Neural progenitor cell (in vitro differentiated cells): ENCODE measurements at places on chromosomes 3 and 15. TPM values are rescaled to one million over a fixed set of nuclear protein-coding genes. Genes with fewer than 3 reads are reported as not detected.

Gene UMPS
- total RNA-seq, result 42.2 and 47.6 TPM in 2 replicates

Gene GOLGA8M
- total RNA-seq, result not detected in 2 replicates

Gene PLSCR5
- total RNA-seq, result not detected in 2 replicates

Gene SLC28A2
- not detected in 2 replicates for total RNA-seq

Gene PHLDB2
- 12.8 and 15.9 TPM in 2 replicates for total RNA-seq

Gene PCLAF
- total RNA-seq, result 119 and 220 TPM in 2 replicates

Gene CA12
- total RNA-seq, result 0.45 and 0.81 TPM in 2 replicates

Gene UROC1
- not detected in 2 replicates for total RNA-seq

Gene TGM5
- total RNA-seq, result not detected in 2 replicates

DNA sequence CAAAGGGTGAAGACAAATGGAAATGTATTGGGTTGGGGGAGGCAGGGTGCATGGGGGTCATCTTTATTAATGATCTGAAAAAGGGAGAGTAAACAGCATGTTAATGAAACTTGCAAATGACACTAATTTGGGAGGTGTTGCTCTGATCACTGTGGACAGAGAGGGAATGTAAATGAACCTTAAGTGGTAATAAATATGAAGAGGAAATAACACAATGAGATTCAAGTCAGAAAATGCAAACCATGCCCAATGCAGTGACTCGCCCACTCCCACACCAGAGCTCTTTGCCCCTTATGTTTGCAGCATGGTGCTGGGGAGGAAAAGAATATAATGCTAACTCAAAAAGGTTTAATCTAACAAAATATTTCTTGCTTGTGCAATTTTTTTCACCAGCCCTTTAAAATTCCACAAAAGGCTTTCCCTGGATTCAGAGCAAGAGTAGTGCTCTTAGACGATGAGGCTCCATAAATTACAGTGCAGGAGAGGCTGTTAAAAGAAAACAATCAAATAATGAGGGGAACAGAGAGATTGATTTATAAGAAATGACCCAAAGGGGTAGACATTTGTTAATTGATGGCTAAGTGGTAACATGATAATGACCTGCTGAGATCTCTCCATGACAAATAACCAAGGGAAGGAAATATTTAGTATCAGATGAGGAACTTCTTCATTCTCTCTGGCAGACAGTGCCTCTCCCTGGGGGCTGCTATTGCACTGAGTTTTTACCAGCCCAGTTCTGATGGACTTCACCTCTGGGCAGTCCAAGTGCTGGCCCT, 210.0 kb upstream of the PPP2R3A start:
- no peak overlapping the region for H3K27ac ChIP-seq
- no peak for DNase-seq
- H3K27me3 ChIP-seq, result no peaks in the 10 kb centered on the region
- no peaks in the 10 kb centered on the region for H3K4me1 ChIP-seq

- no peak overlapping the region for H3K27ac ChIP-seq
- DNase-seq, result no peak
- no peaks in the 10 kb centered on the region for H3K27me3 ChIP-seq
- peak overlapping the region; percentile 82 for H3K4me3 ChIP-seq
- no peaks in the 10 kb centered on the region for H3K36me3 ChIP-seq
These were observed 1.4 kb downstream of the TOMM70 start for GRCh38 chr3:100399341-100400071.

DNA sequence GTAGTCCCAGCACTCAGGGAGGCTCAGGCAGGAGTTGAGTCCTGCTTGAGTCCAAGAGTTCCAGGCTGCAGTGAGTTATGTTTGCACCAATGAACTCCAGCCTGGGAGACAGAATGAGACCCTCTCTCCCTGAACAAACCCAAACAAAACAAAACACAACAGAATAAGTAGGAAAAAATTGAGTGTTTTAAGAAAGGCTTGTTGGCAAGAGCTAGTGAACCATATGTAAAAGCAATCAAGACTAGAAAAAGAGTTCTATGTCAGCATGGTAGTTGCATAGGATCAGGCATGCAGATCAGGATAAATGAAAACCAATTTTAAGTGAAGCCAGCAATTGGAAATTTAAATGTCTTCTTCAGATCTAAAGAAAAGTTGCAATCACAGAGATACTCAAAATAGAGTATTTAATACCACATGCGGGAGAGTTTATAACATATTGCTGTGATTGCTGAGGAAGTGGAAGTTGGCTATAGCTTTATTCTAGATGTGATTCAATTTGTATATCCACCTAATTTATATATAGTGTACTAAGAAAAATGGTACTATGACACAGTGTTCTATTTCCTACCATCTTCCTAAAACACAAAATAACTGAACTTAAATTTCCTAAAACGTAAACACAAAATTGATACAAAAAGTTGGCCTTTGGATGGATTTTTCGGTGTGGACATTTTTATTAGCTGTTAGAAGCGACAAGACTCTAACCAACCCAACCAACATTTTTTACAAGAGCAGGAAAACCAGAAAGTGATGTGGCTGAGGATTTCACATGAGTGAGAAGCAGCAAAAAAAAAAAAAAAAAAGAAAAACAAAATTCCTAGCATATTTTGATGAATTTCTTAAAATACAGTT, 101.9 kb upstream of the ROBO1 start:
- no peaks in the 10 kb centered on the region for H3K27me3 ChIP-seq
- no peak for DNase-seq
- H3K4me3 ChIP-seq, result no peak overlapping the region
- H3K4me1 ChIP-seq, result no peaks in the 10 kb centered on the region

- no peak overlapping the region for H3K4me3 ChIP-seq
- no peak overlapping the region for H3K27ac ChIP-seq
- DNase-seq, result peak; percentile 16
- H3K36me3 ChIP-seq, result no peaks in the 10 kb centered on the region
- H3K4me1 ChIP-seq, result peaks cover 4% of the 10 kb centered on the region
These were observed 284.1 kb upstream of the NR2E3 start for GRCh38 chr15:71526060-71526820.

DNA sequence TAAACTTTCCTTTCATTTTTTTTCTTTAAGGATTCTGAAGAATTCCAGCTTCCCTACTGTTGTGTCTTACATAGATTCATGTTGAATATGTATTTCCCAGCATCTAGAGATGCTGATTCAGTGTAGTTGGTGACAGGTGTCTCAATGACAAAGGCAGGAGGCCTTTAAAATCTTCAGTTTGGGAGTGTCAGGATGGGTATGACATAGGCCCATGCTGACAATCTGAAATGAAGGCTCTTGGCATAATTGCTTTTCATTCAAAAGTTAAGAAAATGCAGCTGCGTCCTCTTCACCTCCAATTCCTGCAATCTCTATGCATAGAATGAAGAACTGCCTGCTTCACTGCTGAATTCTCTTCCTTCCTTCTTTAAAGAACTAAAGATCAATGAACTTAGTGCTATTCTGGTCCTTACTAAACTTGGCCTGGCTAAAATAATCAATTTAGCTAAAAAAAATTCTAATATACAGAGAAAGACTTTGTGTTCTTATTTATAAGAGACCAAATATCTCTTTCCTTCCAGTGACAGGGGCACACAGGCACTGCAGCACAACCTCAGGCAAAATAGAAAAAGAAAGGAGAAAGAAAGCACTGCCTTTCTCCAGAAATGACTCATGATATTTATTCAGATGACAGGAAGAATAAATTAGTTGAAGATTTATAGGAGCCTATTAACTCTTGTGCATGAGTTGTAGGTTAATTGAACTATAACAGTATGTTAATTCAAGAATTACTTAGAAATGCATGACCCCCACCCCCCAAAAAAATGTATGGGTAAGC, 152.6 kb upstream of the GBE1 start:
- H3K27ac ChIP-seq, result no peak overlapping the region
- DNase-seq, result no peak
- H3K36me3 ChIP-seq, result no peaks in the 10 kb centered on the region
- H3K27me3 ChIP-seq, result no peaks in the 10 kb centered on the region
- H3K4me1 ChIP-seq, result no peaks in the 10 kb centered on the region
- no peak overlapping the region for H3K4me3 ChIP-seq

DNA sequence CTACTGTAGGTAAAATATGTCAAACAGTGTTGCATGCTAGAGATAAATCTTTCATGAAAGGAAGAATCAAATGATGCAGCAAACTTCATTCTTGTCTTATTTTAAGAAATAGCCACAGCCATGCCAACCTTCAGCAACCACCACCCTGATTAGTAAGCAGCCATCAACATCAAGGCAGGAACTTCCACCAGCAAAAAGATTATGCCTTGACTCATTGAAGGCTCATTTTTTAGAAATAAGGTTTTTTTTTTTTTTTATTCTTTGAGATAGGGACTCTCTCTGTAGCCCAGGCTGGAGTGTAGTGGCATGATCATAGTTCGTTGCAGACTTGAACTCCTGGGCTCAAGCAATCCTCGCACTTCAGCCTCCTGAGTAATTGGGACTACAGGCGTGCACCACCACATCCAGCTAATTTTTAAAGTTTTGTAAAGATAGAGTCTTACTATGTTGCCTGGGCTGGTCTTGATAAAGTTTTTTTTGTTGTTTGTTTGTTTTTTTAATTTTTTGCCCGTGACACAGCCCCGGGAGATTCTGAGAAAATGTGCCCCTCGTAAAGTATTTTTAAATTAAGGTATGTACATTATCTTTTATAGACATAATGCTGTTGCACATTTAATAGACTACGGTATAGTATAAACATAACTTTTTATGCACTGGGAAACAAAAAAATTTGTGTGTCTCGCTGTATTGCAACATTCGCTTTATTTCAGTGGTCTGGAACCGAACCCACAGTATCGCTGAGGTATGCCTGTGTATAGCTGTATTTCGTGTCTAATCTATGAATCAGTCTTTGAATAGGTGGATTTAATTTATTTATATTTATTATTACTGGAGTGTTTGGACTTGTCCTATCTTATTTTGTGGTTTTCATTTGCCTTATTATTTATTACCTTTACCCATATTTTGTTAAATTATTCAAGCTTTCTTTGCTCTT, 23.3 kb downstream of the SNRK start:
- no peak for DNase-seq
- H3K4me3 ChIP-seq, result no peak overlapping the region
- H3K36me3 ChIP-seq, result no peaks in the 10 kb centered on the region
- no peak overlapping the region for H3K27ac ChIP-seq
- H3K4me1 ChIP-seq, result no peaks in the 10 kb centered on the region

- peaks cover 8% of the 10 kb centered on the region for H3K4me1 ChIP-seq
- H3K4me3 ChIP-seq, result no peak overlapping the region
- no peak for DNase-seq
These were observed 6.5 kb downstream of the DAG1 start for GRCh38 chr3:49476563-49476962.

- no peak for DNase-seq
- H3K27ac ChIP-seq, result no peak overlapping the region
- H3K36me3 ChIP-seq, result no peaks in the 10 kb centered on the region
- no peak overlapping the region for H3K4me3 ChIP-seq
These were observed 67.7 kb downstream of the CERS3 start for GRCh38 chr15:100461049-100461448.

DNA sequence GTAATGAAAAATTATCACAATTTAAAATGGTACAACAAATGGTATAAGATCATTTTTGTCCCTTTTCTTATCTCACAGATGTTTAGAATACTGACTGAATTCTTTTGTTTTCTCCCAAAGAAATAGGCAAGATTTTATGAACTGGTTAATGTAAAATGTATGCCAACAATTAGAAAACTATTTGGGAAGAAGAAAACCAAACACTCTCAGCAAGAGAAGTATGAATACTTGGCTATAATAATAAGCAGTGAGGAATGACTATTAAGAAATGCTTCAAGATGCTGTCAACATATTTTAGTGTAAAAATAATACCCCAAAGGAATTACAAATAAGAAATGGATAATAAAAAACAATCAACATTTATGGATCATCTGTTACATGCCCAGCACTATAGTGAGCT, 18.5 kb downstream of the SHQ1 start:
- no peaks in the 10 kb centered on the region for H3K36me3 ChIP-seq
- no peaks in the 10 kb centered on the region for H3K4me1 ChIP-seq
- no peak overlapping the region for H3K27ac ChIP-seq
- no peak overlapping the region for H3K4me3 ChIP-seq
- DNase-seq, result no peak
- H3K27me3 ChIP-seq, result no peaks in the 10 kb centered on the region

DNA sequence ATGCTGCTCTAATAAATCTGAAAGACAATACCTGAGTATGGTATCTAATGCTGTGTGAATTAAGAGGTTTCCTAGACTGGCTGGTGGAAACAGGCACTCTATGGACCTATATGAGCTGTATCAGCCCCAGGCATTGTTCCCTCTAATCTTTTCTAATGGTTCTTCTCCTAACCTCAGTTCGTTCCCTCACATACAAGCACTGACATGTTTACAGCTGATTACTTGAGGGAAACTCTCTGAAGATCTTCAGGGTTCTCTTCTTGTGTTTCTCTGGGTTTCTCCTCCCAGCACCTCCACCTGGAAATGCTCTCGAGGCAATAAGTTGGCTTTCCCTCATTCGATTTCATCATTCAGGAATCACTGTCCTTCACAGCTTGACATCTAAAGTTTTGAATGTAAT, 52.9 kb downstream of the KLF15 start:
- no peaks in the 10 kb centered on the region for H3K27me3 ChIP-seq
- H3K27ac ChIP-seq, result no peak overlapping the region
- H3K4me1 ChIP-seq, result no peaks in the 10 kb centered on the region
- DNase-seq, result no peak
- no peak overlapping the region for H3K4me3 ChIP-seq

GRCh38 chr3:183372911-183373310, 55.5 kb downstream of the MCF2L2 start:
- DNase-seq, result no peak
- H3K27ac ChIP-seq, result no peak overlapping the region
- no peaks in the 10 kb centered on the region for H3K27me3 ChIP-seq
- H3K4me3 ChIP-seq, result no peak overlapping the region
- no peaks in the 10 kb centered on the region for H3K36me3 ChIP-seq

DNA sequence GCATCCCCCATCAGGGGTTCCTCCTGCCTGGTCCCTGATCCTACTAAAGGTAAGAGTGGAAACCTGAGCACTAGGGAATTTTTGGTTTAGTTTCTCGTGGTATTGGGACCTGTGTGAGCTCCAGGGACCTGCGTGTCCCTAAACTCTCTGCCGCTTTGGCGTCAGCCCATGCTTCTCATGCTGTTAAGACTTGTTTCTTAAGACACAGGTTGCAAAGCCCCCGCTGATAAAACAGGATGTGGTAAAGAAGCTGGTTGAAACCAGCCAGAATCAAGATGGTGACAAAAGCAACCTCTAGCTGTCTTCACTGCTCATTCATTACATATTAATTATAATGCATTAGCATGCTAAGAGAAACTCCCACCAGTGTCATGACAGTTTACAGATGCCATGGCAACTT, 64.6 kb downstream of the LYZL4 start:
- no peaks in the 10 kb centered on the region for H3K27me3 ChIP-seq
- no peak overlapping the region for H3K4me3 ChIP-seq
- no peaks in the 10 kb centered on the region for H3K4me1 ChIP-seq
- DNase-seq, result no peak
- no peak overlapping the region for H3K27ac ChIP-seq
- no peaks in the 10 kb centered on the region for H3K36me3 ChIP-seq

DNA sequence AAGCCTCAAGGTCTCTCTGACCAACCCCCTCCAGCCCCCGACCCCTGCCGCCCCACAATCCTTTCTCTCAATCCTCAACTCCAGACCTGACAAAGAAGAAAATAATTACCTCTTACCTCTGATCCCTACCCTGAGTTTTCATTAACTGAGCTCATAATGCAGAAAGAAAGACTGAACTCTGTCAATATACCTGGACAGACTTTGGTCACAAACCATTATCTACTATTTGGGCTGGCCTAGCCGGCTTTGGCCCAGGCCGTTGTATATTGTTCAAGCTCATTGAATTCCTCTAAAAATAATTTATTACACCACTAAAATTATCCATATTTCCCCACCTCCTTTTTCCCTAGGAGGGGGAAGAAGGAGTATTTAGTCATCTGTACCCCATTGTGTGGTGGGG, 29.3 kb upstream of the SPTSSB start:
- H3K4me3 ChIP-seq, result no peak overlapping the region
- no peaks in the 10 kb centered on the region for H3K36me3 ChIP-seq
- H3K27me3 ChIP-seq, result no peaks in the 10 kb centered on the region

GRCh38 chr15:54829821-54830220, 366.9 kb downstream of the RSL24D1 start:
- no peak for DNase-seq
